ENCODE measurements at places on chromosomes 7 and 10. TPM values are rescaled to one million over a fixed set of nuclear protein-coding genes. Genes with fewer than 3 reads are reported as not detected.

Gene IGFBP3
- total RNA-seq = 190 TPM

Gene AKR1B1
- total RNA-seq = 2,676 TPM

Gene CNTNAP2
- total RNA-seq = not detected

Gene TMEM229A
- not detected for total RNA-seq

Gene FGFBP3
- total RNA-seq = 2.7 TPM

Gene EIF5AL1
- 2.0 TPM for total RNA-seq

Gene CCDC3
- total RNA-seq = 1.3 TPM

Gene IKZF1
- not detected for total RNA-seq

Gene SCD
- total RNA-seq = 136 TPM

Gene RPEL1
- total RNA-seq = 0.09 TPM

Gene HOXA6
- 1.5 TPM for total RNA-seq

Gene UNC5B
- 1.8 TPM for total RNA-seq

Gene CYP26C1
- total RNA-seq = not detected

Gene FGF8
- not detected for total RNA-seq

Gene GLCCI1
- total RNA-seq = 0.63 TPM

Gene PTN
- not detected for total RNA-seq

Gene KAZALD1
- total RNA-seq = 3.0 TPM

Gene FLNC
- total RNA-seq = 4.7 TPM

Gene DAGLB
- 20.2 TPM for total RNA-seq

Gene JAKMIP3
- 1.1 TPM for total RNA-seq

Gene LIPN
- not detected for total RNA-seq

Gene ERV3-1
- total RNA-seq = 4.2 TPM

Gene FFAR4
- total RNA-seq = 0.30 TPM

Gene EPO
- total RNA-seq = not detected

Gene SPAM1
- total RNA-seq = not detected

Gene HOXA11
- total RNA-seq = 0.70 TPM

Gene TMEM213
- total RNA-seq = not detected

Gene CDK5
- total RNA-seq = 34.4 TPM

Gene HMX2
- not detected for total RNA-seq

Gene CYP3A5
- 1.4 TPM for total RNA-seq

Gene TRIL
- not detected for total RNA-seq

Gene DRGX
- not detected for total RNA-seq

Gene AS3MT
- 4.2 TPM for total RNA-seq

Gene SLC29A4
- total RNA-seq = 8.9 TPM

Gene PTPRE
- 5.7 TPM for total RNA-seq

Gene SPOCK2
- total RNA-seq = 0.51 TPM

Gene NEBL
- total RNA-seq = 8.5 TPM

Gene CHAT
- not detected for total RNA-seq

Gene RASA4
- 2.5 TPM for total RNA-seq

Measured in A549 treated with GW870086 at 1 μM for 4 hours (cell line).